Ovary (tissue), 10 donors: ENCODE measurements at places on chromosomes 4 and X. TPM values are rescaled to one million over a fixed set of nuclear protein-coding genes. Genes with fewer than 3 reads are reported as not detected.

DNA sequence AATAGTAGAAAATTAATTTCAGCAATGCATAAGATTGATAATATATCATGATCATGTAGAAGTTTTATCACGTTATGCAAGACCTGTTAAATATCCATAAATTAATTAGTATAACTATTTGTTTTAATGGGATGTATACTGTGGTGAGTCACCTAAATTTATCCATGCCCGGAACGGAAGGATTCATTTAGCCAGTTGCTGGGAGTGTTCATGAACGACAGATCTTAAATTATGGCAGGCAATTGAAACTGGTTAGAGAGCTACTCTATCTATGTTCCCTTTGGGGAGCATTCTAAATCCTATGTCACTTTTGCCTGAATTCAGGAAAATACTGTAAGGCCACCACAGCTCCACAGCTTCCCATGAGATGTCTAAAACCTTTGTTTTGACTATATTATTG, 1950.5 kb upstream of the AGA start:
- no peaks in the 10 kb centered on the region for H3K36me3 ChIP-seq
- H3K4me1 ChIP-seq, result no peaks in the 10 kb centered on the region
- no peak overlapping the region for H3K27ac ChIP-seq
- H3K27me3 ChIP-seq, result no peaks in the 10 kb centered on the region

DNA sequence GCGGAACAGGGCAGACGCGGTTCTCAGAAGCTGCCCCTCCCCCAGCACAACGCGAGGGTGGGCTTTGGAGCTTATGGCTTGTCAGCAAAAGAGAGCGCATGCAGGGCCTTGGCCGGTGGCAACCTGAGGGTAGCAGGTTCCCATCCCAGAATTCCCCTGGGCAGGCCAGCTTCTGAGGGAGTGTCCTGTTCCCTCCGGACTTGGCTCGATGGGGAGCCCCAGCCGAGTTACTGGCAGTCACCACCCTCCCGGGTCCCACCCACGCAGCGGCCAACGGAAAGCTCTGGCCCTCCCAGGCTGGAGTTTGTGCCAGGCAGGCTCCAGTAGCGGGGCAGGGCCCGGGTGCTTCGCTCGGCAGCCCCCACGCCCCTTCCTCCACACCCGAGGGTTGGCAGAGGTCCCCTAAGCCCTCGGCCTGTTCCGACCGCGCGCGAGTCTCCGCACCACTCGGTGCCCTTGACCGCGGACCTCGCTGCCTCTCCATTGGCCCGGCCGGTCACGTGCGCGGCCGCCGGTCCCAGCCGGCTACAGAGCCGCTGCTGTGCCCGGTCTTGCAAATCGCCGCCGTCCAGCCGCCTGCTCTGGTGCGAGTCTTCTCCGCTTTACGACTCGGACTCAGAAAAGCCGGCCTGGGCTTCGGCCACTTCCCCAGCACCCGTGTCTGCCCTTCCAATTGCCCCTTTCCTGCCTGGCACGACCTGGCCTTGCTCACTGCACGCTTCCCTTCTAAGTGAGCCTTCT, 20.9 kb upstream of the MTM1 start:
- H3K27me3 ChIP-seq, result no peaks in the 10 kb centered on the region
- H3K36me3 ChIP-seq, result no peaks in the 10 kb centered on the region
- peak overlapping the region; percentile 66 for H3K27ac ChIP-seq

- no peaks in the 10 kb centered on the region for H3K27me3 ChIP-seq
- no peaks in the 10 kb centered on the region for H3K4me1 ChIP-seq
- no peaks in the 10 kb centered on the region for H3K36me3 ChIP-seq
- DNase-seq, result no peak
- H3K4me3 ChIP-seq, result no peak overlapping the region
These were observed 102.4 kb downstream of the SLIT2 start for GRCh38 chr4:20354120-20354519.

GRCh38 chr4:56909086-56909894, 1.6 kb downstream of the REST start:
- peaks cover 12% of the 10 kb centered on the region for H3K4me1 ChIP-seq
- peak overlapping the region; percentile 66 for H3K4me3 ChIP-seq
- H3K36me3 ChIP-seq, result no peaks in the 10 kb centered on the region

DNA sequence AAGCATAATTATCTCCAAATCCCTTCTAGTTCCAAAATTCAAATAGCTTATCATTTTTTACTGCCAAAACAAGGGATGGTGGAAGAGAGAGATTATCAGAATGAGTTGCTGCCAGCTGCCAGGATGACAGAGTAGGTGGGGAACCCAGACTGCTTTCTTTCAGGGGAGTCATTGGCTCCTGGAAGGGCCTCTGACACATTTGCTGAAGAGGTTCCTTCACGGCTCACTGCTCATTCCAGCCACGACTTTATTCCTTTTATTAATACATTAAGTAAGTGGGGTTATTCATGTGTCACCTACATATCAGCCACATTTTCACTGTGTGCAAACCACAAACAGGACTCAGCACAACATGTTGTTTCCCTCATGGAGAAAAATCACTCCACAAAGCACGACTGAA, 12.7 kb upstream of the SMIM43 start:
- H3K36me3 ChIP-seq, result no peaks in the 10 kb centered on the region
- no peaks in the 10 kb centered on the region for H3K4me1 ChIP-seq
- H3K4me3 ChIP-seq, result no peak overlapping the region

GRCh38 chr4:73139245-73139644, 69.7 kb upstream of the COX18 start:
- H3K27ac ChIP-seq, result no peak overlapping the region
- no peaks in the 10 kb centered on the region for H3K36me3 ChIP-seq
- H3K4me1 ChIP-seq, result no peaks in the 10 kb centered on the region
- no peak overlapping the region for H3K4me3 ChIP-seq
- DNase-seq, result no peak
- no peaks in the 10 kb centered on the region for H3K27me3 ChIP-seq

DNA sequence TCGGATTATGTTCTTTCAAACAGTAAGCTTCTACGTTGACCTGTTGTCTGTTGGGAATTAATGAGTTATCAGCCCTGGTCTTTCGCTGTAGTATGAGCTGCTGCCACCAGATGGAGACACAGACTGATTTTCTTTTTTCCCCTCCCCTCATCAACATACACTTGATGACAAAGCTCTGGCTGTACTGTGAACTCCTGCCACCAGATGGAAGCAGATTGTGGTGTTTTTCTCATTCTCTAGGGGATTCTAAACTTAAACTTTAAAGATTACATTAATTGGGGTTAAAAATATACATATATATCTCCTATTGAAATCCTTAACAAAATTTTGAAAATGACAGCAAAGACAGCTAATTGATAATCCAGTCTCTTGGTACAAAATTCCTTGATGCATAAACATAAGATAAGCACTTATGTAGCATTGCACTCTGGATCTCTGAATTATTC, 44.8 kb downstream of the SMS start:
- H3K4me3 ChIP-seq, result no peak overlapping the region
- no peak overlapping the region for H3K27ac ChIP-seq
- no peaks in the 10 kb centered on the region for H3K36me3 ChIP-seq
- H3K4me1 ChIP-seq, result no peaks in the 10 kb centered on the region
- peak; percentile 69 for DNase-seq

DNA sequence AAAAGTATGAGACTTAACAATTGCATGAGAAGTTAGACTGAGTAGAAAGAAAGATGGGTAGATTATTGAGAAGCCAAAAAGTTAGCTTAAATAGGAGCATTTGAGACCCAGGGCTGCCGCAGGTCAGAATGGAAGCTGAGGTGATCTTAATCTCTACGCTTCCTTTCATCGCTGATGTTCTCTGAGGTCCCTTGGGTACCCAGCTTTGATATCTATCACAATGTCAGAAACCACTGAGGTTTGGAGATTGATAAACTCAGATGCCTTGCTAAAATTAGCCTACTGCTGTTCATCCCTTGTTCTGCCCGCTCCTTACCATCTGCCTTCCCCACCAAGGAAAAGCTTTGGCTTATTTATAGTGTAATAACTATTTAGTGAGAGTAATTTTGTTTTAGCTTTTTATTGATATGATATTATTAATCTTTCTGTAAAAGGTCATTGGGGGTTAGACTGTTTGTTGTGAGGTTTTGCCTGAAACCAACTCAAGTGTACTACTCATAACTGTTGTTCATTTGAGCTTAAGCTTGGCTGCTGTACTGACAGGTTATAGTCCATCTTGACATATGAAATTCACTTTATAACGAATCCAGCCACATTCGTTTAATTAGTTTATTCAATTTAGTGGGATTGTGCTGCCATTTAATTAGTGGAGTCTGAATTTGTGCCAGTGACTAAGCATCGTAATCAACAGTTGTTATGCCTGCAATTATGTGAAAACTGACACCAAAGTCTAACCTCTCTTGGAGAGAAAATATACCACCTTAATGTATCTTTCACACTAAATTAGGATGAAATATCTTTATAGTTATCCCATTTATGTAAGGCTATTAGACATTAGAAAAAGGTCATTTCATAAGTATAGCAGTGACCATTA, 15.1 kb downstream of the MCUB start:
- no peak overlapping the region for H3K27ac ChIP-seq
- no peak for DNase-seq
- no peaks in the 10 kb centered on the region for H3K36me3 ChIP-seq
- no peaks in the 10 kb centered on the region for H3K4me1 ChIP-seq
- H3K27me3 ChIP-seq, result no peaks in the 10 kb centered on the region
- no peak overlapping the region for H3K4me3 ChIP-seq

DNA sequence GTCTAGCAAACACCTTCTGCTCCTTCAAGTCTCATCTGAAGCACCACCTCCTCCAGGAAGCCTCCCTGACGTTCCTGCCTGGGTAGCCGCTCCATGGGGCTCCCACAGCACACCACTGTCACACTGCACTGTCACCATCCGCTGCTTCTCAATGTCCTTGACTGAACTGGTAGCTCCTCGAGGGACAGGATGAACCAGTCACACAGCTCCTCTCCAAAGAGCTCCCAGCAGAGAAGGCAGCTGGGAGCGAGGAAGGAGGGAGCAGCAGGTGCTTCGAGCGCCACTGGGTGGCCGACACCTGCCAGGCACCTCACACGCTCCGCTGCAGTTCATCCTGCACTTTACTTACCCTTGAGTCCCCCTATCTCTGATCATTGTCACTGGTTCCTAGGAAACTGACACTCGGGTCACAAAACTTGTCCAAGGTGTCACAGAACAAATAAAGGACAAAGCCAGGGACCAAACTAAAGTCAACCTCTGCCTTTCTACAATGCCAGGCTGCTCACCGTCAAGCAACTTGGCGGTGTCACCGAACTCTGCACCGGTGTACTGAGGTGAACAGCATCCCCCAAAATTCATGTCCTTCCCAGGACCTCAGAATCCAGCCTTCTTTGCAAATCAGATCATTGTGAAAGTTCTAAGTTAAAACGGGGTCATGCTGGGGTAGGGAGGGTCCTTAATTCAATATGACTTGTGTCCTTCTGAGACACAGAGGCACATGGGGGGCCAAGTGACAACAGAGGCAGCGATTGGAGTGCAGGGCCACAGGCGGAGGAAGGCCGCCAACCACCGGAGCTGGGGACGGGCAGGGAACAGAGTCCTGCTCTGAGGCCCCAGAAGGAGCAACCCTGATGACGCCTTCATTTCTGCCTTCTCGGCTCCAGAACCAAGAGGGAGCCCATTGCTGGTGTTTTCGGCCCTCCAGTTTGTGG, 5.5 kb upstream of the S100P start:
- H3K4me1 ChIP-seq, result peaks cover 2% of the 10 kb centered on the region
- no peaks in the 10 kb centered on the region for H3K27me3 ChIP-seq
- H3K36me3 ChIP-seq, result no peaks in the 10 kb centered on the region
- H3K27ac ChIP-seq, result no peak overlapping the region
- DNase-seq, result no peak

GRCh38 chrX:69238114-69238886, 73.0 kb upstream of the PJA1 start:
- no peak overlapping the region for H3K27ac ChIP-seq
- H3K36me3 ChIP-seq, result no peaks in the 10 kb centered on the region
- no peak for DNase-seq
- no peaks in the 10 kb centered on the region for H3K4me1 ChIP-seq

- DNase-seq, result peak; percentile 19
- peaks cover 4% of the 10 kb centered on the region for H3K4me1 ChIP-seq
- no peaks in the 10 kb centered on the region for H3K36me3 ChIP-seq
These were observed 716 bp downstream of the FHIP1A start for GRCh38 chr4:151409470-151410313.

GRCh38 chrX:13397878-13398818, 78.3 kb upstream of the ATXN3L start:
- H3K36me3 ChIP-seq, result no peaks in the 10 kb centered on the region
- peaks cover 4% of the 10 kb centered on the region for H3K4me1 ChIP-seq
- H3K4me3 ChIP-seq, result no peak overlapping the region
- H3K27me3 ChIP-seq, result no peaks in the 10 kb centered on the region

- H3K4me1 ChIP-seq, result no peaks in the 10 kb centered on the region
- H3K4me3 ChIP-seq, result no peak overlapping the region
- H3K27me3 ChIP-seq, result no peaks in the 10 kb centered on the region
- no peaks in the 10 kb centered on the region for H3K36me3 ChIP-seq
- DNase-seq, result no peak
These were observed 269.9 kb upstream of the NRK start for GRCh38 chrX:105552395-105552794.

GRCh38 chr4:164876700-164877324, at the start of gene APELA:
Gene APELA, plus strand, starts transcription at chr4:164877178. Its CDS starts 154 bp downstream, at chr4:164877332.
- no peak within 1 kb of the TSS for H3K4me3 ChIP-seq
- no peaks in the 10 kb centered on the region for H3K27me3 ChIP-seq
- no peak within 1 kb of the TSS for H3K27ac ChIP-seq
- no peak for DNase-seq
- H3K4me1 ChIP-seq, result no peaks in the 10 kb centered on the region
- H3K36me3 ChIP-seq, result no peaks in the 10 kb centered on the region

- no peak overlapping the region for H3K4me3 ChIP-seq
- peak overlapping the region; percentile 8 for H3K27ac ChIP-seq
- no peaks in the 10 kb centered on the region for H3K27me3 ChIP-seq
- H3K36me3 ChIP-seq, result no peaks in the 10 kb centered on the region
These were observed 1.5 kb upstream of the MSMO1 start for GRCh38 chr4:165325732-165326512.

- no peak for DNase-seq
- no peaks in the 10 kb centered on the region for H3K27me3 ChIP-seq
- H3K27ac ChIP-seq, result no peak overlapping the region
- no peaks in the 10 kb centered on the region for H3K36me3 ChIP-seq
- H3K4me3 ChIP-seq, result no peak overlapping the region
These were observed 62.8 kb upstream of the DIAPH2 start for GRCh38 chrX:96621811-96622210.

- DNase-seq, result no peak
- H3K4me3 ChIP-seq, result no peak overlapping the region
- H3K36me3 ChIP-seq, result no peaks in the 10 kb centered on the region
- H3K27ac ChIP-seq, result no peak overlapping the region
These were observed 49.4 kb upstream of the CHRNA9 start for GRCh38 chr4:40285692-40286091.

GRCh38 chrX:150347471-150347870, 15.6 kb upstream of the MAMLD1 start:
- no peak for DNase-seq
- no peak overlapping the region for H3K4me3 ChIP-seq
- H3K27ac ChIP-seq, result no peak overlapping the region
- H3K4me1 ChIP-seq, result no peaks in the 10 kb centered on the region

Gene MAGEA2B
- not detected for total RNA-seq

Gene H2BW2
- total RNA-seq, result not detected

Gene RAI2
- 32.2 TPM for total RNA-seq

Gene ARL9
- 1.3 TPM for total RNA-seq

Gene SPARCL1
- 396 TPM for total RNA-seq

Gene HNRNPH2
- 57.8 TPM for total RNA-seq

Gene CDX4
- total RNA-seq, result not detected

Gene RAB9A
- total RNA-seq, result 34.6 TPM

Gene SAGE1
- total RNA-seq, result not detected

Gene CCDC160
- total RNA-seq, result 0.33 TPM

Gene SFRP2
- not detected for total RNA-seq

Gene KLF3
- total RNA-seq, result 74.2 TPM

Gene DCAF4L1
- not detected for total RNA-seq

Gene DTHD1
- total RNA-seq, result not detected

Gene SPIN3
- 16.5 TPM for total RNA-seq

Gene DMD
- total RNA-seq, result 24.6 TPM

Gene MAGEA8
- total RNA-seq, result not detected

Gene GPC3
- total RNA-seq, result 4.5 TPM
